H9 (cell line): ENCODE measurements at places on chromosomes 13 and 19.
A peak's percentile ranks its signal among the peaks of the same experiment; 100 is the strongest.

DNA sequence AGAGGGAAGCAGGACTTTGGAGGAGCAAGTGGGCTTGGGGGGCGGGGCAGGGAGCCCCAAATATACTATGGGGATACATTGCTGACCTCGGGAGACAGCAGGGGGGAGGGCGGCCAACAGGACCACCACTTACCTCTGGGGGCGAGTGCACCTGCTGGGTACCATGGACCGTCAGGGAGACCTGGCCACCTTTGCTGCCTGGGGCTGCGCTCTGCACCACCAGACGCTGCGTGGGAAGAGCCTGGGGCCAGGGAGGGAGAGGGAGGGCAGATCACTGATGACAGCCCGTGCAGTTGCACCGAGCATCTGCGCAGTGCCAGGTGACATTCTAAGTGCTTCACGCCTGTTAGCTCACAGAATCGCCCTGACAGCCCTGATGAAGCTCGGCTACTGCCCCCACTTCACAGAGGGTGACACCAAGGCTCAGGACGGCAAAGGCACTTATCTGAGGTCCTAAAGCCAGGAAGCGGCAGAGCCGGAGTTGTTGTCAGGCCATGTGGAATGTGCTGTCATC, 24.1 kb downstream of the RFX1 start:
- no peak for DNase-seq
- no peaks in the 10 kb centered on the region for H3K36me3 ChIP-seq
- no peaks in the 10 kb centered on the region for H3K27me3 ChIP-seq
- H3K27ac ChIP-seq, result no peak overlapping the region

GRCh38 chr13:51818781-51819511, 15.0 kb upstream of the DHRS12 start:
- H3K27me3 ChIP-seq, result peaks cover 2% of the 10 kb centered on the region; the same call in 1 of the 2 replicates
- no peak for DNase-seq
- no peak overlapping the region for H3K27ac ChIP-seq
- no peak overlapping the region; the same call in 1 of the 2 replicates for H3K4me3 ChIP-seq

GRCh38 chr13:21348488-21349120, 110.5 kb downstream of the ZDHHC20 start:
- H3K27me3 ChIP-seq, result no peaks in the 10 kb centered on the region
- H3K4me3 ChIP-seq, result no peak overlapping the region
- no peaks in the 10 kb centered on the region for H3K4me1 ChIP-seq
- no peak for DNase-seq

- H3K27ac ChIP-seq, result no peak overlapping the region
- no peak for DNase-seq
- no peak overlapping the region for H3K4me3 ChIP-seq
- H3K36me3 ChIP-seq, result no peaks in the 10 kb centered on the region
- H3K4me1 ChIP-seq, result no peaks in the 10 kb centered on the region
- no peaks in the 10 kb centered on the region for H3K27me3 ChIP-seq
Measured at GRCh38 chr13:71459708-71460107, 407.3 kb downstream of the DACH1 start.

GRCh38 chr13:44401577-44401976, 28.0 kb downstream of the SERP2 start:
- no peak for DNase-seq
- no peak overlapping the region for H3K27ac ChIP-seq
- no peaks in the 10 kb centered on the region for H3K27me3 ChIP-seq
- H3K36me3 ChIP-seq, result no peaks in the 10 kb centered on the region
- no peak overlapping the region for H3K4me3 ChIP-seq

GRCh38 chr13:73039201-73040108, 19.4 kb upstream of the KLF5 start:
- no peaks in the 10 kb centered on the region for H3K36me3 ChIP-seq
- no peak overlapping the region for H3K27ac ChIP-seq
- no peak for DNase-seq

DNA sequence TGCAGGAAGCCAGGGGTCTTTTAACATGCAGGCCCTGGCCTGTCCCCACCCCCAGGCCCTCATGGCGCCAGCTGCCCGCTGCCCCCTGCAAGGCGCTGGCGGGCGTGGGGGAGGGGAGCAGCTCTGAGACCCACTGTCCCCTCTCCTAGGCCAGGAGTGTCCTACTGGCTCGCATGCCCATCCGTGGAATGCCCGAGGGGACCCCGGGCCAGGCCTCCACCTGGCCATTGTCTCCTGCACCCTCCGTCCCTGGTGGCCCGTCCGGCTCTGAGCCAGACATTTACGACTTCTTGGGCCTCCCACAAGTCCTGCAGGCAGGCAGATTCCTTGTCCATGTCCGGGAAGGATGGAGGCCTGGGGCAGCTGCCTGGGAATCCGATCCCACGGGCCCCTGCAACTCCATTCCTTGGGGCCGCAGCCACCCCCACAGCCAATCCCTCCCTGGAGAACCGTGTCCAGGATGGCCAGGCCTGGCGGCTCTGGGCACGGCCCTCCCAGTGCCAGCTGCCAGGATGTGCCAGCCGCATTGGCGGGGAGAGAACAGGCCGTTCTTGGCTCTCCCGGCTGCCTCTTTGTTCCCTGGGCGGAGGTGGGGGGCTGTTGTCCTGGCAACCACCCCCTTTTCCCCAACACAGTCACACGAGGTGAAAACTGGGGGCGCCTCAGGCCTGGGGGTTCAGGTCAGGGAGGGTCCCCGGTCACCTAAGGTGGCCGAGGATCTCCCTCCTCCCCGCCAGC, 10.5 kb upstream of the PLIN3 start:
- H3K27ac ChIP-seq, result no peak overlapping the region
- H3K27me3 ChIP-seq, result no peaks in the 10 kb centered on the region
- no peaks in the 10 kb centered on the region; the same call in 2 of the 3 replicates for H3K36me3 ChIP-seq
- no peak overlapping the region for H3K4me3 ChIP-seq

DNA sequence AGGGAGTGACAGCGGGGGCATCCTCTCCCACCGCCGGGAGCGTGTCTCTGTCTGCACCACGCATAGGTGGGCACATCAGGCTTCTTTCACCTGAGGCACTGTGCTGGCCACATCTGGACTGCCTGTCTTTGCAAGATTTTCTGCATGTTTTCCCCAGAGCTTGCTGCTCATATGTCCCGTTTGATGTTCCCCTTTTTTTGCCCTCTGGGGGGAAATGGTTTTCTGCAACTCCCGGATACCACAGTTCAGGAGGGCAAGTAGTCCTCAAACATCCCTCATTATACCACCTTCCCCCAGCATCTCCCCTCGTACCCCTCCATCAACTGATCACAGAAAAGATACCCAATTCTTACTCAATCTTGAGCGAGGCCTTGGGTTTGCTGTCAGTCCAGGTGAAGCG, 168.0 kb downstream of the PAN3 start:
- H3K36me3 ChIP-seq, result peaks cover 42% of the 10 kb centered on the region
- no peak overlapping the region for H3K4me3 ChIP-seq
- H3K27me3 ChIP-seq, result no peaks in the 10 kb centered on the region
- peaks cover 5% of the 10 kb centered on the region; the same call in 1 of the 2 replicates for H3K4me1 ChIP-seq

- DNase-seq, result peak; percentile 51
- no peaks in the 10 kb centered on the region for H3K27me3 ChIP-seq
- peak overlapping the region; percentile 72 for H3K4me3 ChIP-seq
- no peaks in the 10 kb centered on the region; the same call in 2 of the 3 replicates for H3K36me3 ChIP-seq
- H3K27ac ChIP-seq, result no peak overlapping the region
Measured at GRCh38 chr19:3478409-3479176, 1.7 kb downstream of the SMIM24 start.

DNA sequence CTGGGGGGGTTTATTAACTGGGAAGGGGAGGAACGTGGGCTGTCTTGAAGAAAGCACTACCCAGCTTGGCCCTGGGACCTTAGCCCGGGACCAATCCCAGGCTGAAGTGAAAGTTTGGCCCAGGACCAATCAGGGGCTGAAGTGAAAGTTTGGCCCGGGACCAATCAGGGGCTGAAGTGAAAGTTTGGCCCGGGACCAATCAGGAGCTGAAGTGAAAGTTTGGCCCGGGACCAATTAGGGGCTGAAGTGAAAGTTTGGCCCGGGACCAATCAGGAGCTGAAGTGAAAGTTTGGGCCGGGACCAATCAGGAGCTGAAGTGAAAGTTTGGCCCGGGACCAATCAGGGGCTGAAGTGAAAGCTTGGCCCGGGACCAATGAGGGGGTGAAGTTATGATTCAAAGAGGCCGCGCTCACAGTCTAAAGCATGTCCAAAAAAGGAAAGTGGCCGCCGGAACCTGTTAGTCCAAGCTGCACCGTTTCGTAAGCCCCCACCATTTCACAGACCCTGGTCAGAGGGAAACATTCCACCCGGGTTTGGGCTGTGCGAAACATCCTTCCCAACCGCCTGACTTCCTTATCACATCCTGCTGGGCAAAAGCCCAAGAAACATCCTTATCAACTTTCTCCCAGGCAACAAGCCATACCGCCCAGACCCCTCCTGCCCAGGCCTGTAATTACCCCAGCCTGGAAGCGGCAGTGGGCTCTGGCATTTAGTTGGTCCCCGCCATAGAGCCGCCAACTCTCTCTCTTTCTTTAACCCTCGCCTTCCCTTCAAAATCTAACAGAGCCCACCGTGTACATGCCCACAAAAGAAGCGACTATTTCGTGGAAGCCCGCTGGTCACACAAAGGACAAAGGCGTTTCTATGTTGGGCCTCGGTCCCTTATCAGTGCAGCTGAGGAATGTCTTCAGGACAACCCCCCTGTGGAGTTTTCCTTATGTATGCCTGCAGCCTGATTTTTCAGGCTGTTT, 1.1 kb downstream of the ZNF850 start:
- peak overlapping the region; percentile 12 for H3K27ac ChIP-seq
- peak; percentile 84 for DNase-seq
- peaks cover 46% of the 10 kb centered on the region for H3K36me3 ChIP-seq

DNA sequence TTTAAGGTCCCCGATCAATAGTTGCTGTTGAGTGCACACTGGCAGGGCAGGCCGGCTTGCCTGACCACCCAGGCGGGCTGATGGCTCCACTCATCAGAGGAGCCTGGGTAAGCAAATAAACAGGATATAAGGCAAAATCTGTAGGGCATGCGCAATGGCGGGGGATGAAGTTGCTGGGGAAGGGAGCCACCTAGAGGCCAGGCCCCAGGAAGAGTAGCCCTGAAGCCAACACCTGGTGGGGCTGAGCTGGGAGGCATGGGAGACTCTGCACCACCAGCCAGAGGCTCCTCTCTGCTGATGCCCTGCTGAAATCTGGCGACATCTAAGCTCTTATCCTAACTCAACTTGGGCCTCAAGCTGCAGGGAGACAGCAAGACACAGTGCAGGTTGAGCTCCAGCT, 324.3 kb downstream of the ZNF536 start:
- no peaks in the 10 kb centered on the region for H3K36me3 ChIP-seq
- no peak overlapping the region for H3K27ac ChIP-seq
- peak; percentile 87 for DNase-seq
- no peak overlapping the region for H3K4me3 ChIP-seq
- H3K27me3 ChIP-seq, result no peaks in the 10 kb centered on the region
- H3K4me1 ChIP-seq, result no peaks in the 10 kb centered on the region; the same call in 1 of the 2 replicates

DNA sequence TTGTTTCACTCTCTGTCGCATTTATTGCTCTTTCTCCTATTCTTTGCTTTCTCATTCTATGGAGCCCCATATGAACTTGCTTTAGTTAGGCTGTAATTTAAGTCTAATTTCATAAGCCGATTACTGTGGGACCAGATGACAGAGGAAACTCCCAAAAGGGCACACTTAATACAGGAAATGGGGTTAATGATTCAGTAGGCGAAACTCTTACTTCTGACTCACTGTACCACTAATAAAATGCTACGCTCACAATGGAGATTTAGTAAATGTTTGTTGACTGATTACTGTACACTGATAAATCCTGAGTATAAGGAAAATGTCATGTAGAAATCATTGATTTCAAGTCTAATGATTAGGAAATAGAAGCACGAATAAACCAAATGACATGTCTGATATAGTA, 276.4 kb downstream of the KLF5 start:
- no peaks in the 10 kb centered on the region for H3K36me3 ChIP-seq
- no peaks in the 10 kb centered on the region for H3K4me1 ChIP-seq
- no peak for DNase-seq
- H3K27ac ChIP-seq, result no peak overlapping the region

DNA sequence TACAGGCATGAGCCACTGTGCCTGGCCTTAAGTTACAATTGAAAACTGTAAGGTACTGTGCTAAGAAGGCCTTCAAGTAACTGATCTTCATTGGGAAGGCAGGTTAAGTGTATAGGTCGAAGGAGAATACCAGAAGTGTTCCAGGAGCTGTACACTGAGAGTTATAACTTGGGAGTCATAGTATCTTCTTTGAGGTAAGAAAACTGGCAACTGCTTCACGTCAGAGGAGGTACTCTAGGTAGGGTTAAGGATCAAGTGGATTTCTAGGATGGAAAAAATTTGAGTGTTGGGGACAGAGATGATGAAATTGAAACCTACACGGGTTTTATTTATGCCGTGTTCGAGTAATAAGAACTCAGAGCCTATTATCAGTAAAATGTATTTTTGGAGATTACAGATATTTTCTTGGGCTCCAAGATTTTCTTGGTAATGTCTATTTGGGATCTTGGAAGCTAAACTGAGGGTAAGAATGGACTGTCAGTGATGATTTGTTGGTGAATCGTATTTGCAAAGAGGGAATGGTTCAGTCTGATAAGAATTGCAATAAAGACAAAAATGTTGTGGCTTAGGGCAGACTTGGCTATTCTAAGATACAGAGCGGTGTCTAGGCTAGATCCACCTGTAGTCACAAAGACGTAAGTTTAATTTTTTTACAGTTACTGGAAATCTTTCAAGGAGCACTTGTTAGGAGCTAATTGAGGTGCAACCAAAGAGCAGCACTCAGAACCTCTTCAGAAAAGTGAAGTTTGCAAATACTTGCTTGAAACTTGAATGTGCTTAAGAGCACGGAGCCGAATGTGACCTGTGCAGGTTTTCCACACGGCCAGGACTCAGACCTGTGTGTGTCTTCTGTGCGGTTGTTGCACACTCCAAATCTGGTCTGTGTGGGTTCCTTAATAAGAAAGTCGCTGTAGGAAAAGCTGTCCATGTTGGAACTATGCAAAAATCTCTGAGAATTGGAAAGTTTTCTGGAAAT, 102.5 kb downstream of the URI1 start:
- H3K4me1 ChIP-seq, result no peaks in the 10 kb centered on the region
- peaks cover 20% of the 10 kb centered on the region for H3K36me3 ChIP-seq
- H3K4me3 ChIP-seq, result no peak overlapping the region
- H3K27ac ChIP-seq, result no peak overlapping the region
- H3K27me3 ChIP-seq, result no peaks in the 10 kb centered on the region; the same call in 1 of the 2 replicates

- H3K27ac ChIP-seq, result no peak overlapping the region
- H3K4me3 ChIP-seq, result no peak overlapping the region; the same call in 2 of the 3 replicates
- H3K4me1 ChIP-seq, result no peaks in the 10 kb centered on the region
- DNase-seq, result no peak
Measured at GRCh38 chr19:39053276-39054090, 21.1 kb upstream of the FBXO27 start.

DNA sequence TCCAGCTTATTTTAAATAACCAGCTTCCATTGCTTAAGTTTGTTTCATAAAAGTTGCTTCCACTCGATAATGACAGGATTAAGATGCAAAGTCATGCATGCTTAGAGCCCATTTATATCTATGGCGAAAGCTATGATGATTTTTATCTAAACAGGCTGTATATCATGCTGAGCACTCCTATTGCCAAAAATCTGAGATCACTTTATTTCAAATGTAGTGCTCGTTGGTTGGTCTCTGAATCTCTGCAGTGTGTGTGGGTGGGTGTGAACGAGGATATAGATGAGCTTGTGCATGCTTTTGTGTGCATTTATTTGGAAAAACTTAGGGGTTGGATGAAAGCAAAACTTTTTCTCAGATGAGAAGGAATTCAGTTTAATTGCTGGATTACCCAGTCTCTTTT, 27.0 kb upstream of the ARGLU1 start:
- H3K4me3 ChIP-seq, result no peak overlapping the region
- H3K27ac ChIP-seq, result no peak overlapping the region
- no peaks in the 10 kb centered on the region for H3K36me3 ChIP-seq
- H3K4me1 ChIP-seq, result no peaks in the 10 kb centered on the region
- no peak for DNase-seq
- no peaks in the 10 kb centered on the region for H3K27me3 ChIP-seq
